ENCODE measurements at places on chromosomes 7 and 10. TPM values are rescaled to one million over a fixed set of nuclear protein-coding genes. Genes with fewer than 3 reads are reported as not detected.

The GIMAP8 gene
- 5.4 TPM for total RNA-seq

The SFTPD gene
- total RNA-seq = not detected

The MRC1 gene
- 35.5 TPM for total RNA-seq

The C10orf88 gene
- 13.4 TPM for total RNA-seq

The ASZ1 gene
- not detected for total RNA-seq

The KEL gene
- 4.5 TPM for total RNA-seq

The NEUROG3 gene
- not detected for total RNA-seq

The SAMD9L gene
- total RNA-seq = 7.6 TPM

The ANKRD61 gene
- total RNA-seq = not detected

The KLLN gene
- 0.59 TPM for total RNA-seq

The ZFYVE27 gene
- 19.0 TPM for total RNA-seq

The PANK1 gene
- 17.3 TPM for total RNA-seq

The RSU1 gene
- 27.3 TPM for total RNA-seq

The PIP4K2A gene
- total RNA-seq = 22.1 TPM

The GIMAP2 gene
- 7.3 TPM for total RNA-seq

The POMZP3 gene
- 3.7 TPM for total RNA-seq

The JAZF1 gene
- total RNA-seq = 22.1 TPM

The NPSR1 gene
- total RNA-seq = not detected

The TMEM196 gene
- under 0.01 TPM for total RNA-seq

The ZNRF2 gene
- total RNA-seq = 18.8 TPM

The CFAP46 gene
- 0.39 TPM for total RNA-seq

The PEX1 gene
- total RNA-seq = 29.0 TPM

The FGFBP3 gene
- 1.2 TPM for total RNA-seq

The CCL26 gene
- 0.69 TPM for total RNA-seq

The PAX4 gene
- total RNA-seq = not detected

The ZSCAN25 gene
- 11.8 TPM for total RNA-seq

The ATRNL1 gene
- 24.4 TPM for total RNA-seq

The SCIN gene
- 0.99 TPM for total RNA-seq

The UBE2H gene
- total RNA-seq = 80.6 TPM

The TAS2R41 gene
- total RNA-seq = not detected

Measured in skin of body (tissue), 3 donors.